Midbrain (tissue), 1 donor: ENCODE measurements at places on chromosomes 3 and 15.

GRCh38 chr3:34868935-34869334 lies 770.4 kb upstream of the ARPP21 start:
- DNase-seq = no peak

- DNase-seq = no peak
Measured at GRCh38 chr3:50003824-50004223, 63.9 kb downstream of the RBM6 start.

- no peak for DNase-seq
Measured at GRCh38 chr15:91854639-91854990, 1.1 kb downstream of the SLCO3A1 start.

- DNase-seq = no peak
Measured at GRCh38 chr3:191753196-191753595, 292.2 kb downstream of the PYDC2 start.

GRCh38 chr15:65862682-65863081 lies 6.6 kb upstream of the RAB11A start:
- DNase-seq = no peak

- no peak for DNase-seq
Measured at GRCh38 chr3:67737140-67737539, 82.7 kb upstream of the SUCLG2 start.

GRCh38 chr15:63610209-63610841 lies 13.1 kb downstream of the FBXL22 start:
- DNase-seq = peak; percentile 86

- DNase-seq = peak; percentile 56
Measured at GRCh38 chr15:61393949-61394348, 164.8 kb upstream of the RORA start.

DNA sequence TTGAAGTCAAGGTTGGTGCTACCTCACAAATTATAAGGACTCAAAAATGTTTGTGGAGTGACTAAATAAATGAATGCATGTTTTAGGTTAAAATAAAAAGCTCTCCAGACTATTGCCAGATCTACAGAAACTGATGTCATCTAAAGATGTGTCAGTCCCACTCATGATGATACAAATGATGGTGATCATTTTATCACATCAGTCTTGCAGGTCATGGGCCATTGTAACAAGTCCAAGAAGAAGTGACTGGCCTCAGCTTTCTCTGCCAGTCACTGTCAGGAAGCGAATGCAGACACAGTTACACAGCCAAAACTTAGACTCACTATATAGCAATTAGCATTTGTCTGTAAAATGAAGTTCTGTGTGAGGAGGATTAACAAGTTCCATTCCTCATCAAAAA lies 18.5 kb downstream of the ATP8B4 start:
- no peak for DNase-seq

DNA sequence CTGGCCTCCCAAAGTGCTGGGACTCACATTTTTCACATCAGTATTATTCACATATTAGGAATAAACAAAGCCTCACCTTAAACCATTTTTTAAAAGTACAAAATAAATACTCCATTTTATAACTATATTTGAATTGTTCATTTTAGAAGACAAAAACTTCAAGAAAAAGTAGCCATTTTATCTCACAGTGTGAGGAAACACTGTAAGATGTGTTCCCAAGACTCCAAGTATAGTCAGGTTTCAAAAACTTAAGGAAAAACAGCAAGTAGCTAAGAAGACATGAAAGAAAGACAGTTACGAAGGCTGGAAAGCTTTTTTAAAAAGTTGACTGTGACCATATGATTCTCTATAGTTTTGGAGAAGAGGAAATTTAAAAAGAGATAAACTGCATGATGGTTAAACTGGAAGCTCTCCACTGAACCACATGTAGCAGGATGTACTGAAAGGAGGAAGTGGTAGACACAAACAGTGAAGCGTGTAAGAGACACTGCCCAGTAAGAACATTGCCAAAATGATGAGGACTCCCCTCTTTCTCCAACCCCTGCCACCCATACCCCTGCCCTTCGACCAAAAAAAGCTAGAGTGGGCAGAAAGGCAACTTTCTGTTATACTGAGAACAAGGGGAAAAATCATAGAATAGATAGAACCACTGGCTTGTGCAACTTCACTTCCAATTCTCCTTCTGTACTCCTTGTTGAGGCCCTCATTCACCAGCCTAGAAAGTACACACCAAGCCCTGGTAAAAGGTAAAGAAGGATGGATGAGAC lies 6.2 kb upstream of the TMF1 start:
- DNase-seq = no peak

DNA sequence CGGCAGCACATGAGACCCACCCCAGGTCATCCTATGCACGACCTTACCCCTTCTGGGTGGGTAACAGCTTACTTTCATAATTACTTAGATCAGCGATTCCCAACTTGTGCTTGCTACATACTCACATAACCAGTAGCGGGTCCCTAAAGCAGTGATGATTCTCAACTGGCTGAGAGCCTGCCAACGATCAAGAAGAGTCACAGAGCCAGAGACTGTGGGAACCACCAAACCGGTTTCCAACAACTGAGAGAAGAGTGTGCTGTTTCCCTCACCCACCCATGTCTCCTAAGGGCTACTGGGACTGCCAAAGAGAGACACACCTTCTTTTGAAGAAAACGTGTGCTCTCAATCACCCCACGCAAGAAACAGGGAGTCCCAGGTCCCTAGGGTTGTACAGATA lies 12.0 kb upstream of the XXYLT1 start:
- no peak for DNase-seq

DNA sequence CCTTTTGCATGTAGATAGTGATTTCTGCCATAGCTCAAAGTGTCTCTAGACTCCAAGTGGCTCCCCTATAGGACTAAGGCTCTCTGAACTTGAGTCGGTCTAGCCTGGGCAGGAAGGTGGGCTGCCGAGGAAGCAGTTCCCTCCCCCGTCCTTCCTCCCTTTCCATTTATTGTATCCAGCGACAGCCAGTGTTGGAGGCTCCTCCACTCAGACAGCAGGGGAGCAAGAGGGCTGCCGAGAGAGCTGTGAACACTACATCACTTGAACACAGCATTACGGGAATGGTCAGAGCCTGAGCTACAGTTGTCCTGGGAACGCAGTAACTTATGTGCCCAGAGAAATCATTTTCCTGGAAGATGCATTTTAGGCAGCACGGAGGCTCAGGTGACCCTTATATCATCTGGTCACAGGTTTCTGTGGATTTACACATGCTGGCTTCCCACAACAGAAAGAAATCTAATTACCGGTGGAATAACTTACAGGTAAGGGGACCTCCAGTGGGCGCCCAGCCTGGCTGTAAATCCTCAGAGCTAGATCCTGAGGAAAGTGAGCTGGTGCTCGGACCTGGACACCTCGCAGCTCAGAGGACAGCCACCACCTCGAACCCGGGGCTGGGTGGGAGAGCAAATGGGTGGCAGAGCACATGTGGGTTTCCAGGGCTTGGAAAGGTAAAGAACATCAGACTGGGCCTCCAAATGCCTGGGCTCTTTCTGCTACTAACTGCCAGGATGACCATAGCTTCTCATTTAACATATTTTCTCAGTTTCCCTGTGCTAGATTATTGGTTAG lies 197.1 kb downstream of the UACA start:
- no peak for DNase-seq

DNA sequence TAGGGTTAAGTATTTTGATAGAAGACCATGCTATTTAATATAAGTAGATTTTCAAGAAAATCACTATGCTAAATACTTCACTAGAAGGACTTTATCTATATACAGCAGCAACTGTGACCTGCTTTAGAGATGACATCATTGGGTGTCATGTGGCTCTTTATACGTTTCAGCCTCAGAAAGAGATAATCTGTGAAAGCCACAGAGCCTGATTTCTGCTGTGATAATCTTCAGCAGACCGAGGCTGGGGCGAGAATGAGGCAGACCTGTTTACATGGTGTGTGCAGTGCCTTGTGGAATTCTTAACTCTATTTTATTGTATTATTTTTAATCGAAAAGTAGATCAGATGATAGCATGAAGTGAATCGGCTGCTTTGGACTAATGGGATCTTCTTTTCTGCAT lies 471.2 kb downstream of the MFSD1 start:
- no peak for DNase-seq

DNA sequence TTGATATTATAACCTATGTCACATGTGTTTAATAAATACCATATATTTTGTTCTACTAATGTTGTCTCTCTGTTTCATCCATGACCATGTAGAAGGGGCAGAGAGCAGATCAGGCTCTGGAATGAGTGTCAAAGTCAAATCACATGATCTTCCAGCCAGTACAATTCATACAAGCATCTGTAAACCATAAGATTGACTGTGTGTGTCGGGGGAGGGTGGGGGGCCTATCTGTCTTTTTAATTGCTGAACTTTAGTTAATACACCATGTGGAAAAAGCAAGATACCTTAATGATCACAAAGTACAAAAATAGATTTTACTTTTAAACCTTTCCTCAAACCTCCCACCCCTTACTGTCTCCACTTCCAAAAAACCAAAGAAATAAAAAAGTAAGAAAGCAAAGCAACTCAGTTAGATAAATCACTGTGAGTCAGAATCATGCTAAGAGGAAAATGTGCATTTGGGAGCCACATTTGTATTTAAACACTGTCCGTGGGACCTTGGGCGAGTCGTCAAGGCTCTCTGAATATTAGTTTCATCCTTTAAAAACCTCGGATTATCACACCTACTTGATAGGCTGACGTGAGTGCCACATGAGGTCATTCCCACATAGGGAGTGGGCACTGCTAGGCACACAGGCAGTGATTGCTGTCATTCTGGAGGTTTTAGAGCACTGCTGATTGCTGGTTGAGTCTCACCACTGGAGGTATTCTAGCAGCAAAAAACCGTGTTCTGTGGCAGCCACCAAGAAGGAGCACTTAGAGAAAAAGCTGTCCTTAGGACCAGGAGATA lies 21.0 kb upstream of the POLR2M start:
- DNase-seq = no peak

- peak; percentile 7 for DNase-seq
Measured at GRCh38 chr15:82649226-82649999, 2.2 kb upstream of the CPEB1 start.

DNA sequence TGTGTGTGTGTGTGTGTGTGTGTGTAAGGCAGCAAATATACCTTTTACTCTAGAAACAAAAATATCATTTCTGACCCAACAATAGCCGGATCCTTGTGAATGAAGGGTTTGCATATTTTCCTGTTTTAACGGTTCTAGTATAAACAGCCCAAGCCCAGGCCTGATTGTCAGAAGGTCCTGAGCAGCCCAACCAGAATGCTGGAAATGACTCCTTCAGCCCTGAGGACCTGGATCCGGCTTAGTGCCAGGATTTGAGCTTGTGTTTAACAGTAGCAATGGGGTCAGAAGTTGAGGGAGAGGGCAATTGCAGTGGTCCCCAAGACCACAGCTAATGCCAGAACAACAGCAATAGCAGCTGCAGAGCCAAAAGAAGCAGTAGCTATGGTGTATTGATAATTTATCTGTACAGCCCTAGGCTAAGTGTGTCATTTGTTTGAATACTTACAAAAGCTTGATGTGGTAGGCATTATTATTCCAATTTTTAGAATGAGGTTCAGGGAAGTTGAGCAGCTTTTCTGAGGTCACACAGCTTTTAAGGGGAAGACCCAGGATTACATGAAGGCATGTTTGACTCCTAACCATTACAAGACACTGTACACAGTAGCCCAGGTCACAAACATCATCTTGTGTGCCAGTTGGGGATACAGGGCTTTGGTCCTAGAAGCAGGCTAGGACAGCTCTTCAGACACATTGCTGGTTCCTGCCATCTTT lies 12.8 kb downstream of the FOXL2 start:
- no peak for DNase-seq

DNA sequence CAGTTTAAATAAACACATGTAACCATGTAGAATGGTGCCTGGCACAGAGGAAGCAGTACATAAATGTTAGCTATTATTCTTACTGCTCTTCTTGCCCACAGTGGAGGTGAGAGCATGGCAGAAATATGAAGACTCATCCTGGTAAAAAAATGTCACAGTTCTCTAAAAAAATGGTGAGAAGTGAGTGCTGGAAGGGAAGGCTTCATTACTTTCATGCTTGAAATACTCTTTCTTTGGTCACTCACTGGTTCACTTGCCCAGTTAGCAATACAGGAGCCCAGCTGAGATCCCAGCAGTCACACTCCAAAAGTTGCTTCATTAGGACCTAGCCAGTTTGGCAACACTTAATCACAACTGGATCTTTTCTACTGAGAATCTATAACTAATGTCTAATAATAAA lies 1017.2 kb downstream of the TUSC7 start:
- DNase-seq = no peak

DNA sequence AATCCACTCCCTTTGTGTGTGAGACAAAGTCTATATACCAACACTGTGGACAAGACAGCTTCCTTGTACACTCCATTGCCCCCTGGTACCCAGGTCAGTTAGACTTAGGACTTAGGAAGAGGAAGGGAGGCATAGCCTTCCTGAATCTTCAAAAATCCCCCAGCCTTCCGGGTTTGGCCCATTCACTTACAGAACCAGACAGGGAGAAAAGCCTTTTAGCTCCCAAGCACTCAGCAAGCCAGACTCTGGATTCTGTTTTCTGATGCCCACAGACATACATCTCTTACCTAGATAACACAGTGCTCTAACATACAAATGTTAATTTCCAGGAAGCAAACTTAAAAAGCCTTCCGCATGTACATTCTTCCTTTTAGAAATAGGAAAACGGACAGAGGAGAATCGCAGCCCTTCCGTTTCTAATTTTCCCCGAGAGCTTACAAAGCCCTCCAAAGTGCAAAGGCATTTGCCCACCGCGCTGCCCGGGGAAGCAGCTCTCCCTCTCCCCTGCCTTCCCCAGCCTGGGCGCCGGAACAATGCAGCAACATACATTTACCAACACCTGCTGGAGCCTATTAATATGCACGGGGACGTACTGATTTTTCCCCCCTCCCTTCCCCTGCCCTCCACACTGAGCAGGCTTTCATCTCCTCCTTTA lies 442.0 kb downstream of the MAGI1 start:
- peak; percentile 53 for DNase-seq

DNA sequence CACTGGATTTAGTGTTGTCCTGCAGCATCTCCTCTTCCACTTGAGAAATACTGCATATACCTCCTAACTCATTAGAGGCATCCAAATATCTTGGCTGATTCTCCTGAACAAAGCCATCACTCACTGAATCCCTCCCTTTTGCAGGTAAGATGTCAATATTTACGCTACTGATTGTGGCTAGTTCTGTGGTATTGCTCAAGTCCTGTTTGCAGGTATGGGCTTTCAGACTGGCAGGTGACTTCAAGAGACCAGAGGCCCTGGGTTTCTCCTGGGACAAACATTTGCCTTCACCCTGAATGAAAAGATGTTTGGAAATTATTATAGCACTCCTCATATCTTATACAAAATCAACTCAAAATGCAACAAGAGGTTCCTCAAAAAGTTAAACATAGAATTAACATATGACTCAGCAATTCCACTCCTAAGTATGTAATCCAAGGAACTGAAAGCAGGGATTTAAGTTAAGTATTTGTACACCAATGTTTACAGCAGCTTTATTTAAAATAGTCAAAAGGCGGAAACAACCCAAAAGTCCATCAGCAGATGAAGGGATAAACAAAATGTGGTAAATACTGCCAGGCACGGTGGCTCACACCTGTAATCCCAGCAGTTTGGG lies 18.6 kb downstream of the NEK4 start:
- DNase-seq = no peak

GRCh38 chr15:79025201-79025600 lies 65.4 kb downstream of the RASGRF1 start:
- DNase-seq = no peak
